ENCODE measurements at places on chromosomes 3 and 15.

DNA sequence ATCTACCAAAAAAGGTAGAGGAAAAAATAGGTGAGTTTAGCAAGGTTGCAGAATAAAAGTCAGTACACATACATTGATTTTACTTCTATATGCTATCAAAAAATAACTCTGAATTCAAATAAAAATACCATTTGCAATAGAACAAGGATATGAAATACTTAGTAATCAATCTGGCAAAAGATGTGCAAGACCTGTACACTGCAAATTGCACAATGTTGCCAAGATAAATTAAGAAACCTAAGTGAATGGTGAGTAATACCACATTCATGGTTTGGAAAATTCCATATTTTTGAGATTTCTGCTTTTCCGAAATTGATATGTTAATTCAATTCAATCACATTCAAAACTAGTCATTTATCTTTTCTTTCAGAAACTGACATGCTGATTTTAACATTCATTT is 464.8 kb downstream of the EPHA3 start:
- no peak for DNase-seq

- no peak for DNase-seq
Observed at GRCh38 chr15:90478846-90479481, 50.8 kb upstream of the CRTC3 start.

GRCh38 chr15:92833493-92834271 is 66.4 kb upstream of the CHD2 start:
- DNase-seq = no peak

- DNase-seq = no peak
Observed at GRCh38 chr3:184795522-184796190, 16.3 kb upstream of the VPS8 start.

Data from fibroblast of skin of right quadriceps (primary cell).